ENCODE measurements at places on chromosomes 7 and 10.

DNA sequence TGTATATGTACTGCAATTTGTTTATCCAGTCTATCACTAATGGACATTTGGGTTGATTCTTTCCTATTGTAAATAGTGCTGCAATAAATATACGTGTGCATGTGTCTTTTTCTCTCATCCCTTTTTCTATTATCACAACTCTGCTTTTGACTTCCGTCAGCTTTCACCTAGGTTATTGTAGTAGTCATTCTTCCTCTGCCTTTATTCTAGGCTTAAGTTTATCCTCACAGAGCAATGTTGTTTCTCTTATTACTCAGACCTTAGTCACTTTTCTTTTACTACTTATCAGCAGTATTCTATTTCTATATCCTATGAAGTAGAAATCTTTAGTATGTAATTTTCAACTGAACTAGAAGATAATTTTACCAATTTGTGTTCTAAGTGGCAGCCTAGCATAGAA lies 175.3 kb upstream of the SEMA3E start:
- no peak for DNase-seq

DNA sequence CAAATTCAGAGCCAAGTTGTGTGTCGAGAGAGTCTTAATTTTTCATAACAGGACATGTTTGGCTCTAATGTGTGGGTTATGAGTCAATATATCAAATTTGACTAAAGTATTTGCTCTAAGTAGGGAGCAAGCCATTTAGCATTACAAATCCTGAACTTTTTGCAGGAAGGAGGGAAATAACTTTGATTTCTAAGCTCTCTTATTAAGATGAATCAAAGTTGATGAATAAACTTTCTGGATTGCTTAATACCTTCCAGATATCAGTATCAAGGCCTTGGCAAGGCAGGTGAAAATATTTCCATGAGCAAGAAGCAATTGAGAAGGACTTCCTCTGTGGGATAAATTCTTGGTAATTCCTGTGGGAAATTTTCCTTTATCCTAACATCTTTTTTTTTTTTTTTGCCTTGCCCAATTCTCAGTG lies 258.8 kb downstream of the AHR start:
- no peak for DNase-seq

GRCh38 chr7:143305423-143306070 lies 10.4 kb upstream of the CLCN1 start:
- DNase-seq: no peak

- DNase-seq: peak; percentile 79
These were observed 21.7 kb downstream of the AMZ1 start for GRCh38 chr7:2709553-2710285.

DNA sequence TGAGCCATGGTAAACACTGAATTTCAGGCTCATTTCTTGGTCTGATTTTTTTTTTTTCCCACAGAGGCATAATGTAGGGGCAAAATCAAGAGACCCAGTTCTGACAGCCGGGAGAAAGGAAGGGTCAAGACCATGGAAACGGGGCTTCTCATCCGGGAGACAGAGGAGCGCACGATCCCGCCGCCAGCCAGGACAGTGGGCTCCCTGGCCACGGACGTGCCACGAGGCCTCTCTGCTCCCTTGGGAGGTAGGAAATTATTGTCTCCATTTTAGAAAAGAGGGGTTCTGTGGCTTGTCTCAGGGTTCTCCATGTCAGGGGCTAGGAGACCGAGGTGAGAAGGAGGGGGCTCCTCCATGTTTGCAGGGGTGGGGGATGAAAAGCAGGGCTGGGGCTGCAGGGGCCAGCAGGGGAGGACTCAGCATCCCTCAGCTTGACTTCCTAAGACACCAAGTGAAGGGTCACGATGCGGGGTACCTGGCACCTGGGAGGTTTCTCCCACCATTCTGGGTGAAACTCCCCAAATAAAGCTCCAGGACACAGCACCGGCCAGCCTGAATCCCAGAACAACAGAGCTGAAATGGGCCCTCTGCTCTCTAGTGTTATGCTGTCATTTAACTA lies 37.6 kb downstream of the PPIF start:
- no peak for DNase-seq

All from stimulated activated naive B cell treated with anti-CD40 and anti-IgM and Interleukin-4, amounts not matched to agents 10 μg/mL and 1 μg/mL and 100 μg/mL, for 72 hours (primary cell).